ENCODE measurements at places on chromosomes 2 and 18. TPM values are rescaled to one million over a fixed set of nuclear protein-coding genes. Genes with fewer than 3 reads are reported as not detected.

Gene BOK
- total RNA-seq, result 44.2 TPM

- H3K27ac ChIP-seq, result no peak overlapping the region
- no peaks in the 10 kb centered on the region for H3K4me1 ChIP-seq
- no peak overlapping the region for H3K4me3 ChIP-seq
- H3K27me3 ChIP-seq, result no peaks in the 10 kb centered on the region
- DNase-seq, result no peak
- no peaks in the 10 kb centered on the region for H3K36me3 ChIP-seq
Observed at GRCh38 chr2:187644981-187645380, 90.7 kb upstream of the TFPI start.

DNA sequence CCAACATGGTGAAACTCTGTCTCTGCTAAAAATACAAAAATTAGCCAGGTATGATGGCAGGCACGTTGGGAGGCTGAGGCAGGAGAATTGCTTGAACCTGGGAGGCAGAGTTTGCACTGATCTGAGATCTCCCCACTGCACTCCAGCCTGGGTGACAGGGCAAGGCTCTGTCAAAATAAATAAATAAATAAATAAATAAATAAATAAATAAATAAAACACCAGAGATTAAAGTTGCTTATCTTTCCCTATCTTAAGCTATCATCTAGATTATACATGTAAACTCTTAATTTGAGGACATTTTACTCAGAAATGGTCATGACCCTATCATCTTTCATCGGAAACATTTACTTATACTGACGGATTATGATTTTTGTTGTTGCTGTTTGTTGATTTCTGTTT, 373.2 kb downstream of the GALNT13 start:
- H3K4me3 ChIP-seq, result no peak overlapping the region
- H3K4me1 ChIP-seq, result no peaks in the 10 kb centered on the region
- no peak overlapping the region for H3K27ac ChIP-seq
- no peaks in the 10 kb centered on the region for H3K27me3 ChIP-seq
- no peak for DNase-seq

DNA sequence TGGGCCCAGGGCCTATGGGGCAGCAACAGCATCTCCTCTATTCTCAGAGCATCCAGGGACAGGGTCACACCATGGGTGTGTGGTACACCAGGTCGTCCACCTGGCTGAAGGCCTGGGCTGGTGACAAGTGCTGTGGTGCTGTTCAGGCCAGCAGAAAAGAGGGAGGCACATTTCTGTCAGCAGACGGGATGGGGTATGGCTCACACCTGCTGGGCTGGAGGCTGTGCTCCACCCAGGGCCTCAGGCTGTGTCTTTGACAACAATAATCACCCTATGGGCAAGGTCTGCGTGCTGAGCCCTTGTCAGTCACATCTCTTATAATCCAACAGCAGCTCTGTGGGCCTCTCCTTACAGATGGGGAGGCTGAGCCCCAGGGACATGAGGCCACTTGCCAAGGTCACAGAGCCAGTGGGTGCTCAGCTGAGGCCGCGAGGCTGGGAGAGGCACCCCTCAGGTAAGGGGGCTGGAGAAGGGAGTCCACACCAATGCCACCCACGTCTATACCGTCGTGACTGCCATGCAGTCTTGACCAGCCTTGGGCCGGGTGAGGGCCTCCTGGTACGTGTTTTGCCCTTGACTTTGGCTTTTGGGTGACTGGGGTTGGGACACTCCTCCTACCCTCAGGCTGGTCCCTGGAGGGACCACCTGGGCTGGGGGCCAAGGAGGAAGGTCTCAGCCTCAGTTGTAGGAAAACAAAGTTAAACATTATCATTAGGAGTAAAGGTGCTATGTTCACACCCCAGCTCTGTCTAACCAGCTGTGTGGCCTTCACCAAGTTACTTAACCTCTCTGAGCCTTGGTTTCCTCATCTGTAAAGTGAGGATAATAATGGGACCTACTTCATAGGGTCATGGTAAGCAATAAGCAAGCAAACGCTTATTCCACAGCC, 5.6 kb upstream of the HS6ST1 start:
- no peak for DNase-seq
- peaks cover 20% of the 10 kb centered on the region for H3K4me1 ChIP-seq
- no peak overlapping the region for H3K27ac ChIP-seq
- no peak overlapping the region for H3K4me3 ChIP-seq

- no peaks in the 10 kb centered on the region for H3K4me1 ChIP-seq
- no peak for DNase-seq
- no peaks in the 10 kb centered on the region for H3K36me3 ChIP-seq
Observed at GRCh38 chr18:6273423-6273822, 141.3 kb downstream of the L3MBTL4 start.
